ENCODE measurements at places on chromosomes 4 and X.

- H3K4me1 ChIP-seq, result no peaks in the 10 kb centered on the region
- no peak overlapping the region for H3K27ac ChIP-seq
- no peaks in the 10 kb centered on the region for H3K27me3 ChIP-seq
- H3K4me3 ChIP-seq, result no peak overlapping the region
Measured at GRCh38 chr4:102263024-102263787, 82.1 kb downstream of the SLC39A8 start.

DNA sequence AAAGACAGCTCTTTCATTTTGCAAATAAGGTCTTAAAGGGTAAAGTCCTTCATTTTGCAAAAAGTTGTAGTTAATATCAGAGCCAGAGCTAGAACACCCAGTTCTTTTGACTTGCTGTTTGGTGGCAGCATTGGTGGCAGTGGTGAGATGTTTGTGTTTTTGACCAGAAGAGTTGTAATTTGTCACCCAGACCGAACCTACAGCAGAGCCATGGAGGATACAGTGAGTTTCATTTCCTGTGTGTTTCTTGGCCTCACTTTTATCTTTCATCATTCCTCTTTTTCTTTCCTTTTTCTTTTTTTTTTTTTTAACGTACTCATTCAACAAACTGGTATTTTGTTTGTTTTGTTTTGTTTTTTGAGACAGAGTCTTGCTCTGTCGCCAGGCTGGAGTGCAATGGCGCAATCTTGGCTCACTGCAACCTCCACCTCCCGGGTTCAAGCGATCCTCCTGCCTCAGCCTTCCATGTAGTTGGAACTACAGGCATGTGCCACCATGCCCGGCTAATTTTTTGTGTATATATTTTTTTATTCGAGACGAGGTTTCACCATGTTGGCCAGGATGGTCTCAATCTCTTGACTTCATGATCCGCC lies 116.4 kb downstream of the AFF1 start:
- no peak overlapping the region for H3K4me3 ChIP-seq
- no peak for DNase-seq
- no peaks in the 10 kb centered on the region for H3K27me3 ChIP-seq
- H3K36me3 ChIP-seq, result peaks cover 21% of the 10 kb centered on the region

DNA sequence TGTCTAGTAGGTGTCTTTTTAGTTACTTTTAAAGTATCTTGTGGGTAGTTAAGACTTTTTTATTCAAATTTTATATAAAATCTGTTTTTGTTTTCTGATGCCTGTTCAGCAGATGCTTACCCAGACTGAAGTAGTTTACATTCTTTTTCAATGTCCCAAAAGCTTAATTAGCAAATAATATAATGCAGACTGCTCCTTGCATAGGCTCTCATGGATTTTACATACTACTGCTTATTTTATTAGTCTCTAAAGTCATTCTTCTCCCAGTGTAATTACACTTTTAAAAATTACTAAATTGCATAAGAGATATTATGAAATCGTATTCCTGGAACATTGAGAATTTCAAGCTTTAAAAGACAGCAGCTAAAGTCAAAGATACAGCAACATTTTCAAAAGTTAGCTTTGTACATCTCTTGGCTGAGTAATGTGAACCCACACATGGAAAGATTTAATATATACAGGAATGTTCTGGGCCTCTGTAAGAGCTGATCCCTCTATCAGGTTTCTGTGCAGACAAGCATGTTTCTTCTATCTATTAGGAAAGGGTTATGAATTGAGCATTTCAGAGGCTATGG lies 148.4 kb upstream of the SPRY1 start:
- no peak overlapping the region for H3K4me3 ChIP-seq
- DNase-seq, result no peak
- peaks cover 64% of the 10 kb centered on the region for H3K4me1 ChIP-seq
- no peaks in the 10 kb centered on the region for H3K27me3 ChIP-seq
- H3K27ac ChIP-seq, result peak overlapping the region; percentile 72
- no peaks in the 10 kb centered on the region for H3K36me3 ChIP-seq

DNA sequence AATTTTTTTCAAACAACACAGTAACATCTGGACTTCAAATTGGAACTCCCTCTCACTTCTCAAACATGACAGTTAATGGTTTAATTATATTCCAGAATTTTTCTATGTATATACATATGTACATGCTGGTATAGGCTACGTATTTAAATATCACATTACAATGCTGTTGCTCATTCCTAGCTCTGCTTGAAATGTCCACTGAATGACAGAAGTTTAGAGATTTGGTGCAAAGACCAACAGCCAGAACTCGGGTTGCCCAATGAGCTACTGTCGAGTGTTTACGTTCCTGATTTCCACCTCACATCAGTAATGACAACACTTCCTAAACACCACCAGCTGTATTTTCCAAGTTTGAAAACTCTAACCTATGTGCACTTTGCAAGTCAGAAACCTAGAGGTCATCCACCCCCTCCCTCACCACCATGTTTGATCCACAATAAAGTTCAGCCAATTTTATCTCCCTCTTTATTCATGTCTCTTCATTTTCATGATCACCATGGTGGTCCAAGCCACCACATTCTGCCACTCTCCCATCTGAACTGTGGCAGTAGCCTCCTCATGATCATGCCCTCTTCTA lies 49.3 kb upstream of the RPL34 start:
- no peaks in the 10 kb centered on the region for H3K27me3 ChIP-seq
- no peak overlapping the region for H3K27ac ChIP-seq
- H3K4me3 ChIP-seq, result no peak overlapping the region
- no peaks in the 10 kb centered on the region for H3K36me3 ChIP-seq
- peaks cover 4% of the 10 kb centered on the region for H3K4me1 ChIP-seq
- DNase-seq, result no peak

- H3K27ac ChIP-seq, result peak overlapping the region; percentile 73
- no peaks in the 10 kb centered on the region for H3K36me3 ChIP-seq
- peaks cover 44% of the 10 kb centered on the region for H3K27me3 ChIP-seq
- peak overlapping the region; percentile 70 for H3K4me3 ChIP-seq
- H3K4me1 ChIP-seq, result peaks cover 19% of the 10 kb centered on the region
- DNase-seq, result no peak
Measured at GRCh38 chr4:113978561-113979147, 793 bp downstream of the ARSJ start.

- DNase-seq, result no peak
- no peaks in the 10 kb centered on the region for H3K36me3 ChIP-seq
- no peak overlapping the region for H3K4me3 ChIP-seq
- no peaks in the 10 kb centered on the region for H3K4me1 ChIP-seq
- H3K27me3 ChIP-seq, result no peaks in the 10 kb centered on the region
Measured at GRCh38 chr4:127103681-127104115, 529.1 kb upstream of the INTU start.

GRCh38 chr4:85673540-85673939 lies 198.6 kb downstream of the ARHGAP24 start:
- no peak for DNase-seq
- H3K4me3 ChIP-seq, result no peak overlapping the region
- H3K27me3 ChIP-seq, result no peaks in the 10 kb centered on the region
- no peaks in the 10 kb centered on the region for H3K36me3 ChIP-seq
- no peak overlapping the region for H3K27ac ChIP-seq

DNA sequence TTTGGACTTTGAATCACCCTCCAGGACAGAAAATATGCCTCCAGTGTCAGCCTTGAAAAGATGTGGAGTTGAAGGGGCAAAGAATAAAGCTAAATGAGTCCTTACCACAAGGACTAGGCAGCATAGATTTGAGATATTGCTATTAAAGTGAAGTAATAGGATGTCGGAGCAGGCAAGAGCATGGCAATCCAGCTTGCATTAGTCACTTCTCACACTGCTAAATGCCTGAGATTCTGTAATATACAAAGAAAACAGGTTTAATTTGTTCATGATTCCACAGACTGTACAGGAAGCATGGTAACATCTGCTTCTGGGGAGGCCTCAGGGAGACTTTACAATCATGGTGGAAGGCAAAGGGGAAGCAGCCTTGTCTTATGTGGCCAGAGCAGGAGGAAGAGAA lies 109.8 kb upstream of the PCDH7 start:
- H3K36me3 ChIP-seq, result no peaks in the 10 kb centered on the region
- H3K27me3 ChIP-seq, result no peaks in the 10 kb centered on the region
- no peak overlapping the region for H3K27ac ChIP-seq

GRCh38 chr4:147839200-147839599 lies 107.3 kb downstream of the ARHGAP10 start:
- H3K4me1 ChIP-seq, result peaks cover 74% of the 10 kb centered on the region
- H3K27me3 ChIP-seq, result no peaks in the 10 kb centered on the region
- H3K36me3 ChIP-seq, result no peaks in the 10 kb centered on the region
- H3K4me3 ChIP-seq, result no peak overlapping the region
- no peak for DNase-seq
- peak overlapping the region; percentile 64 for H3K27ac ChIP-seq

GRCh38 chr4:95038791-95039190 lies 281.0 kb downstream of the BMPR1B start:
- H3K27me3 ChIP-seq, result peaks cover 4% of the 10 kb centered on the region
- H3K36me3 ChIP-seq, result no peaks in the 10 kb centered on the region
- no peaks in the 10 kb centered on the region for H3K4me1 ChIP-seq
- no peak overlapping the region for H3K27ac ChIP-seq
- no peak for DNase-seq

DNA sequence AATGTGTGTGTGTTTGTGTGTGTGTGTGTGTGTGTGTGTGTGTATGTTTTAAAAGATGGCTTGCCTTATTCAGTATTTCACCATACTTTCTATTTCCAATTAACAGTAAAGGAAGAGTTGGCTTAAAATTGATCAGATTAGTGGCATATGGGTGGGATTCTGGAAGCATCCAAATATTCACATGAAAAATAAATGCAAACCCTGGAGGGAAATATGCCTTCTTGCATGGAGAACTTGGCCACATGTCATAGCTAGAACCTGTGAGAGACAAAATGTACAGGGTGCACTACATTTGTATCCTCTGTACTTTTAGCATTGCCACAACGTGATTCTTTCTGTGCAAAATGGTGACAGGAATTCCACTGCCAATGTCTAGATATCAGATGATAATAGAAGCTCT lies 589.6 kb downstream of the ZNF674 start:
- no peak for DNase-seq
- no peaks in the 10 kb centered on the region for H3K36me3 ChIP-seq
- H3K4me3 ChIP-seq, result no peak overlapping the region
- H3K27me3 ChIP-seq, result no peaks in the 10 kb centered on the region
- no peaks in the 10 kb centered on the region for H3K4me1 ChIP-seq

DNA sequence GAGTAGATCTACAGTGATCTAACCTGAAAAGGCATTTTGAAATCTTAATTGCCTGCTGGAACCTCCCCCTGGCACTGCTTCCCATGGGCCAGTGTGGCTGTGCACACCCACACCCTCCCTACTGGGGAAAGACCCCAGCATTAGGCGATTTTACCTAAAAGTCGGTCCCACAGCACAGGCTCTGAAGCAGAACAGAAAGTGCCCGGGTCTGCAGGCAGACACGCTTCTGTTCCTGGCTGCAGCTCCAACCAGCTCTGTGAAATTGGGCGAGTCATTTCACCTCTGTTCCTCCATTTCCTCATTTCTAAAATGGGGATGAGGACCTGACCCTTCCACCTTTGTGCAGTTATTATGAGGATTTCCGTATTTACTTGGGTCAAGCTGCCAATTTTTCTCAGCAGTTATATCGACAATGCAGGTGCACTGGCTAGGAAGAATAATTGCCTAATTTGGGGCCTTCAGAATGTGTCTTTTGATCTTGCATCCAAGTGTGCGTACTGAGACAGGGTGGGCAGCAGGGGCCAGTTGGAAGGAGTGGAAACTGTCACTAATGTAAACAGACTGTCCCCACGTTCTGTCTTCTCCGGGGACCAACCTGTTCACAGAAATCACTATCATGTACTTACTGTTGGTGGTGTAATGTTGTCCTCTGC lies 7.1 kb downstream of the KLF3 start:
- peak overlapping the region; percentile 100 for H3K27ac ChIP-seq
- H3K4me1 ChIP-seq, result peaks cover 98% of the 10 kb centered on the region
- no peak for DNase-seq
- H3K27me3 ChIP-seq, result no peaks in the 10 kb centered on the region
- peak overlapping the region; percentile 74 for H3K4me3 ChIP-seq
- no peaks in the 10 kb centered on the region for H3K36me3 ChIP-seq

- H3K27ac ChIP-seq, result no peak overlapping the region
- DNase-seq, result no peak
- H3K4me1 ChIP-seq, result peaks cover 6% of the 10 kb centered on the region
- no peaks in the 10 kb centered on the region for H3K27me3 ChIP-seq
- no peak overlapping the region for H3K4me3 ChIP-seq
Measured at GRCh38 chr4:183255487-183255886, 64.6 kb downstream of the CLDN22 start.

DNA sequence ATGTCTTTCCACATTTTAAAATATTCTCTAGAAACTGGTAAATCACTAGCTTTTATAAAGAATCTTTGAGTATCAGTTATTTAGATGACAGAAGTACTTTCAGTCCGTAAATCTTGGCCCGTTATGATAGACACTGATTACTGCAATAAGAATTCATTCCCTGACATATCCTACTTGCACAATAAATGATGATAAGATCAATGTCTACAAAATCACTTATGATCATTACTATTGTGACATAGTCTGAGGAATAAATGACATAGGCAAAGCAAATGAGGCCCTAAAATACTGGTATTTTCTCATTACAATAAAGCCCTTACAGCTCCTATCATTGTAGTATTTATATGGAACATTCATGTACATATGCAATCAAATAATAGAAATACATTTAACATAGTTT lies 6.6 kb upstream of the PDCL2 start:
- H3K27ac ChIP-seq, result no peak overlapping the region
- no peak for DNase-seq
- H3K4me3 ChIP-seq, result no peak overlapping the region
- no peaks in the 10 kb centered on the region for H3K27me3 ChIP-seq
- H3K4me1 ChIP-seq, result no peaks in the 10 kb centered on the region

DNA sequence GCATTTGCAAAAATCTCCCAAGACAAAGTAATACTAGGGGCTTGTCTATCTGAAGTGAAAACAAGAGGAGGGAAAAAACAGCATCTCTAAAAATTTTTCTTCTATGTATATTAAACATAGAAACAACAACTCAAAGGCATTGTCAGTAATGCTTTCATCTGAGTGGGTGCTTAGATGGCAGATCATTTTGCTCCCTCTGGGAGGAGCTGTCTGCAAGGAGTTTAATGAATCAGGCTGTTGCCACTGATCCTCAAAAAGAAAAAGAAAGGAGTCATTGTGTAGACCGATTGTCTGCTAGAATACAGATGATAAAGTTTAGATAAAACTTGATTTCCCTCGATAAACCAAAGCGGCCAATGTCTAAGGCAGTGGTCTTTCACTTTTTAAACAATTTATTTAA lies 49.7 kb upstream of the KLHL8 start:
- no peak overlapping the region for H3K27ac ChIP-seq
- DNase-seq, result no peak
- H3K27me3 ChIP-seq, result no peaks in the 10 kb centered on the region
- H3K4me3 ChIP-seq, result no peak overlapping the region

GRCh38 chr4:188196134-188196735 lies 57.0 kb downstream of the TRIML1 start:
- no peak overlapping the region for H3K4me3 ChIP-seq
- no peaks in the 10 kb centered on the region for H3K36me3 ChIP-seq
- no peak for DNase-seq

DNA sequence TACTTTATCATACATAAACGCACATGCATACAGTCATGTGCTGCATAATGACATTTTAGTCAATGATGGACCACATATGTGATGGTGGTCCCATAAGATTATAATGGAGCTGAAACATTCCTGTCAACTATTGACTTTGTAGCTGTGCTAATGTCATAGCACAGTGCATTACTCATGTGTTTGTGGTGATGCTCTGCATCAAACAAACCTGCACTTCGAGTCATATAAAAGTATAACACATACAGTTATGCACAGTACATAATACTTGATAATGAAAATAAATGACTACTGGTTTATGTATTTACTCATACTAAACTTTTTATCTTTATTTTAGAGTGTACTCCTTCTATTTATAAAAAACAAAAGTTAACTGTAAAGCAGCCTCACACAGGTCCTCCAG lies 60.5 kb upstream of the MCUB start:
- H3K36me3 ChIP-seq, result peaks cover 82% of the 10 kb centered on the region
- no peak overlapping the region for H3K27ac ChIP-seq
- no peaks in the 10 kb centered on the region for H3K27me3 ChIP-seq
- H3K4me1 ChIP-seq, result no peaks in the 10 kb centered on the region
- DNase-seq, result no peak
- H3K4me3 ChIP-seq, result no peak overlapping the region

All from left ventricle myocardium inferior (tissue), 1 donor.